ENCODE measurements at places on chromosomes 12 and 14.

DNA sequence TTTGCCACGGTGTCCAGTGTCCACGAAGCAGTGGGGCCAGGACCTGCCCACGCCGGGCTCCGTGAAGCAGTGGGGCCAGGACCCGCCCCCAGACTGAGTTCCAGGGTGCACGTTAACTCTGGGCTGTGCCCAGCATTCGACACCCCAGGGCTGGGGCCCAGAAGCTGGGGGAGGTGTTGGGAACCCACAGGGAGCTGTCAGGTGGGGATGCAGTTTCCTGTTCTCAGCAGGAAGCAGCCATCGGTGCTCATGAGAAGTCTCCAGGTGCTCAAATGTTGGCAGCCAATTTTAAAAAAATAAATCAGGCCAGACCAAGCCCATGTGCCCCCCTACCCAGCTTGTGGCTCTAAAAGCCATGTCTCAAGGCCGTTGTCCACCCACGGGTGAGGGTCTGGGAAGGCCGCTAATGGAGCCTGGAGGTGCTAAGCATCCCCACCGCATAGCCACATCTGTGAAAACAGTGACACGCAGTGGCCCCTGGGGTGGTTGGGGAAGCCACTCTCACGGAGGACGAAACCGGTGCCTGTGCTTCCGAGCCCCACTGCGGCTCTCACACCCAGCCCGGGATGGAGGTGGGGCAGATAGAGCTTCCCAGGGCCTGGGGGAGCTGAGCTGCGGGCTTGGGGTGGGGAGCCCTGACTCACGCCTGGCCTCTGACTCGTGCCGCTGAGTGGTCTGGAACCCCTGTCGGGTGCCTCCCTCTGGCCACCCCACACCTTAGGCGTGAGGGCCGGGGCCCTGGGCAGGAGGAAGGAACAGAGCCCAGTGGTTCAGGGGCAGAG lies 53.5 kb downstream of the FBRSL1 start:
- DNase-seq, result no peak

- DNase-seq, result no peak
These were observed 10.4 kb downstream of the CORO1C start for GRCh38 chr12:108720757-108721514.

GRCh38 chr12:125403843-125404242 lies 338.6 kb downstream of the AACS start:
- DNase-seq, result no peak

GRCh38 chr12:106096376-106096775 lies 42.4 kb downstream of the NUAK1 start:
- no peak for DNase-seq

- DNase-seq, result no peak
These were observed 811 bp upstream of the INF2 start for GRCh38 chr14:104688505-104689108.

All from NCI-H345 (cell line).